ENCODE measurements at places on chromosomes 1 and 21.
A peak's percentile ranks its signal among the peaks of the same experiment; 100 is the strongest.

GRCh38 chr1:38990386-38990737, 714 bp upstream of the AKIRIN1 start:
- DNase-seq = no peak

GRCh38 chr1:214369364-214369763, 88.4 kb downstream of the SMYD2 start:
- no peak for DNase-seq

GRCh38 chr1:147549526-147549925, 8.2 kb downstream of the BCL9 start:
- DNase-seq = no peak

- DNase-seq = no peak
These were observed 31.4 kb upstream of the KIRREL1 start for GRCh38 chr1:157961805-157962762.

- no peak for DNase-seq
These were observed 222.8 kb downstream of the RHOU start for GRCh38 chr1:228958121-228958520.

- DNase-seq = no peak
These were observed 11.7 kb downstream of the PKN2 start for GRCh38 chr1:88695781-88696180.

DNA sequence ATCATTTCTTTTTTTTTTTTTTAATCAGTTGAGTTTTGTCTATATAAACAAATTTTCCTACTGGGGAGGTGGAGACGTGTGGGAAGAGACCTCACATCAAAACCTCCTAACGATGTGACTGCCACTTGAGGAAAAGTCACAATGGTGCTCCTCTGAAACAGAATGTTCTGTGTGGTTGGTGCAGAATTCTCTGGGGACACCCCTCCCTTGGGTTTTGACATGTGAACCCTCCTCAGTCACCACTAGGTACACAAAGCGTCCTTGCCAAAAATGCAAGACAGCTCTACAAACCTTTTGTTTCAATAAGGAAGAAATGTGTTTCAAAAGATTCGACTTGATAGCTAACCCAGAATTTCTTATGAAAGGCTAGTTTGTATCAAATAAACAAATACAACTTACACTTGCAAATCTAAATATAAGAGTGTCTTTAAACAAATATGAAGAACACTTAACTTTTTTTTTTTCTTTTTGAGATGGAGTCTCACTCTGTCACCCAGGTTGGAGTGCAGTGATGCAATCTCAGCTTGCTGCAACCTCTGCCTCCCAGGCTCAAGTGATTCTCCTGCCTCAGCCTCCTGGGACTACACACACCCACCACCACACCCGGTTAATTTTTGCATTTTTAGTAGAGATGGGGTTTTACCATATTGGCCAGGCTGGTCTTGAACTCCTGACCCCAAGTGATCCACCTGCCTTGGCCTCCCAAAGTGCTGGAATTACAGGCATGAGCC, 9.3 kb downstream of the SLC25A24 start:
- no peak for DNase-seq

- DNase-seq = no peak
These were observed 29.6 kb upstream of the RGS16 start for GRCh38 chr1:182633657-182634281.

- no peak for DNase-seq
These were observed 14.0 kb downstream of the NAV1 start for GRCh38 chr1:201552941-201553351.

DNA sequence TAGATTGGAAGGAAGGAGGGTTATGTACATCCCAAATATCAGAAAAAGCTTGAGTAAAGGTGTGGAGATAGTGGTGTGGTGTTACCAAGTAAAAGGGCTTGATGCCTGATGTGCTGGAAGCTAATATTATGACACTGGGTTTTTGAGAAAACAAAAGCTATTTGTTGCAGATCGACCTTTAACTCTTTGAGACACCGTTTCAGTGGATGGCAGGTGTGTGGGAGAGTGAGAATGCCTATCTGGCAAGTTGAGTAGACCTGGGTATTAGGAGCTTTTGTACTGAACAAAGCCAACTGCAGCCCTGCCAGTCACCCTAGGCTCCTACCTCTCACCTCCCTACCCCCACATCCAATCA, 1.4 kb downstream of the MMACHC start:
- DNase-seq = no peak

DNA sequence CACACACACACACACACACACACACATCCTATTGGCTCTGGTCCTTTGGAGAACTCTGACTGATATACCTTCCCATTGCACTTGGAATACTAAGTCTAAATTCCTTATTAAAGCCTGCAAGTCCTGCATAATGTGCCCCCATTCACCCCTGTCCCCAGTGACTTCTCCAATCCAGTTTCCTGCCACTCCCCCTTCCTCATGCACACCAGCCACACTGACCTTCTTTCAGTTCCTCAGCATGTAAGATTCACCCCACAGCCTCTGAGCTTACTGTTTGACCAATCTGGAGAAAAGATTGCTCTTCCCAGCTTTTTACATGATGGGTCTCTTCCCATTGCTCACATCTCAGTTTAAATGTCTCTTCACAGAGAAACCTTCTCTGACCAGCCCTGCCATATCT, 146.6 kb downstream of the TBX15 start:
- DNase-seq = no peak

DNA sequence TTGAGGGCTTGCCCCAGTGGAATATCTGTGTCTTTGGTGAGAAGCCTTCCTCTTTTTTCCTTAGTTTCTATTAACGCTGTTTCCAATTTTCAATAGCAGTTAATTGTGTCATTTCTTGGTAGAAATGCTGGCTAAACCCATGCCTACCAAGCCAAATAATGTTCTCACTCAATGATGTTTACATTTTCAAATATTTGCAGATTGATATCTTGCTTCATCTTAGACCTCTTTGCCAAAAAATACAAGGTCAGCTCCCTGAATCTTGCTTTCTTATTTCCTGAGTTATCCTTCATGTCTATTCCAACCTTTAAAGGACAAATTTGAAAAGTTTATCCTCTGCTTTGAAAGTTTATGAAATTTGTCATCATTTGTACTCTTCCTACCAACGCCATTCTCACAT, 5.1 kb downstream of the KCNJ15 start:
- no peak for DNase-seq

- DNase-seq = no peak
These were observed 313.1 kb upstream of the TMPRSS15 start for GRCh38 chr21:18716578-18717138.

DNA sequence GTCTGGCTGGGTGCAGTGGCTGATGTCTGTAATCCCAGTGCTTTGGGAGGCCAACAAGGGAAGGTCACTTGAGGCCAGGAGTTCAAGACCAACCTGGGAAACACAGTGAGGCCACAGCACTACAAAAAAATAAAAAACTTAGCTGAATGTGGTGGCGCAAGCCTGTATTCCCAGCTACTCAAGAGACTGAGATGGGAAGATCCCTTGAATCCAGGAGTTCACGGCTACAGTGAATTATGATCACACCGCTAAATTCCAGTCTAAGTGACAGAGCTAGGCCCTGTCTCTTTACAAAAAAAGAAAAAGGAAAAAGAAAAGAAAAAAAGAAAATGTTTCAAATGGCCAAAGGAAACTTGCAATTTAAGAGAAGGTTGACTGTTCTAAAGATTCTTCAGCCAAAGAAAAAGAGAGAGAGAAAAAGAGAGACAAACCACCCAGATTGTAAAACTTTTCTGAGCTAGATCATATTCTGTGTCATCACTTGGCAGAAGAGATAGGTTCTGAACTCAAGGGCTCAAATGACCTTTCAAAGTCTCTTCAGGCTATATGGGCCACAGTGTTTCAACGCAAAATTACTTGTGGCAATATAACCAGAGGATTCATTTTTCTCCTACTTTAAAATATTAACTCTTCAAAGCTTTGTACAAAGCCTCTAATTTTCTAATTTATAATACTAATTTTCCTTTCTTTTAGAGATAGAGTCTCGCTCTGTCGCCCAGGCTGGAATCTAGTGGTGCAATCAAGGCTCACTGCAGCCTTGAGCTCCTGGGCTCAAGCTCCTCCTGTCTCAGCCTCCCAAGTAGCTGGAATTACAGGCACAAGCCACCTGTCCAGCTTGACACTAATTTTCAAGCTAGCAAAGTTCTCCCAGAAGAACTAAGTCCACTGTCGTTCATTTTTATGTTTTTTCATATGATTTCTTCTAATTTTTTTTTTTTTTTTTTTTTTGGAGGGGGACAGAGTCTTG, 20.5 kb downstream of the ARID4B start:
- DNase-seq = no peak

- DNase-seq = peak; percentile 44
These were observed 569 bp upstream of the WARS2 start for GRCh38 chr1:119141020-119141424.

DNA sequence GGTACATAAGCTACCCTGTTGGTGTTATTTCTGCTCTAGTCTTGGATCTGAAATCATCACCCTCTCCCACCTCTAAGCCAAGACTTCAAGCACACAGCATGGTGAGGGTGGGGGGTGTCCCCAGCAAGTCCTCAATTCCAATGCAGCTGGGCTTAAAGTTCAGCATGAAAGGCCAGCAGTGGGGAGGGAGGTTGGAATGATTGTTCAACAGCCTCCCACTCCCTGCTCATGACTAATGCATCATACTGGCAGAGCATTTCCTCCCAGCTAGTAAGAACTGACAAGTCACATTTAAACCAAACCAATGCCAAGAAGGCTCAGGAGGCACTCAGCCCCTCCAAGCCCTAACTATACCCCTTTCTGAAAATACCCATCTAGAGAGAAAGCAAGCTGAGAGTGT, 50.1 kb downstream of the TIAM1 start:
- peak; percentile 55 for DNase-seq

- DNase-seq = no peak
These were observed 33.7 kb downstream of the RASAL2 start for GRCh38 chr1:178127482-178128191.

- DNase-seq = no peak
These were observed 69.3 kb upstream of the BCAR3 start for GRCh38 chr1:93750955-93751354.

DNA sequence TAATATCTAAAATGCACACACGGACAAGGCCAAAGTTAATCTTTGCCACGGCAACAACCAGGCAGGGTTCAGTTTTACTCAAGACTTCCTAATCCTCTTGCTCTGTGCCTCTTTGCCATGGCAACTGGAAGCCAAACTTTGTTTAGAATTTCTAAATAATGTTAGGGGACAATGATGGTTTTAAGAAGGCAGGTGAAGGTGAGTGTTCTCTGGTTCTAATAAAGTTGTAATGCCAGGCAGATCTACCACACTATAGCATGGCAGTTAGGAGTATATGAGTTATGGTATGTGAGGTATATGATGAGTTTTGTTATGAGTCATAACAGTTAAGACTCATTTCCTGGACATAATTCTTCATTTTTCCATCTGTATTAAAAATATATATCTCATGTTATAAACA, 2.7 kb downstream of the PTPRC start:
- no peak for DNase-seq

DNA sequence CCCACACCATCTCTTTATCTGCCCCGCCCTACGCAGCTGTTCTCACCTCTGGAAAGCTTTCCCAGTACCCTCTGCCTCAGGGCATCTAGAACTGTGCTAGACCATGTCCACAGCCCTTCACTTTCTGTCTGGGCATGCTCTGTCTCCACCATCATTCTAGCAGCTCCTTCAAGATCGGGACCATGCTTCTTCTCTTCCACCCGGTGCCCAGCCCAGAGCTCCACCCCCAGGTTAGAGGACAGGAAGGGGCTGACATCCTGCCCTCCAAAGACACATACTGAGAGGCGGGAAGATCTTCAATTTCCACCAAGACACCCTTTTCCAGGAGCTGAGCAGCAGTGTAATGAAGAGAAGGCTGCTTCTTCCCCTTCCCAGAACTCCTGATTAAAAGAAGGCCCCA, 27.7 kb upstream of the MEF2D start:
- no peak for DNase-seq

DNA sequence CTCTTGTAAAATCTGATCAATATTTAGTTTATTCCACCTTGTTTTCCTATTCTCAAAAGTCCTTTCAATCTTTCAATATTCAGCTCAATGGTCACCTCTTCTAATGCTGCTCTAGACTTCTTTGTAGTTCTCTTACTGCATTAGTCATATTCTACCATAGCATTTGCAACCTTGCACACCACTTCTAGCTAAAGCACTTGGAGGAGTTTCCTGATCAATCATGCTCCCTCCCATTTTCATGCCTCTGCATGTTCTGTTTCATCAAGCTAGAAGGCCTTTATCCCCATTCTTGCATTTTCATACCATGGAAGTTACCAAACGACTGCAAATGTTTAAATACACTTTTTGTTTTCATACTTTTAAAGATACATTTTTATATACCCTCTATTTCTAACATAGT, 72.1 kb downstream of the SLC5A9 start:
- DNase-seq = no peak

DNA sequence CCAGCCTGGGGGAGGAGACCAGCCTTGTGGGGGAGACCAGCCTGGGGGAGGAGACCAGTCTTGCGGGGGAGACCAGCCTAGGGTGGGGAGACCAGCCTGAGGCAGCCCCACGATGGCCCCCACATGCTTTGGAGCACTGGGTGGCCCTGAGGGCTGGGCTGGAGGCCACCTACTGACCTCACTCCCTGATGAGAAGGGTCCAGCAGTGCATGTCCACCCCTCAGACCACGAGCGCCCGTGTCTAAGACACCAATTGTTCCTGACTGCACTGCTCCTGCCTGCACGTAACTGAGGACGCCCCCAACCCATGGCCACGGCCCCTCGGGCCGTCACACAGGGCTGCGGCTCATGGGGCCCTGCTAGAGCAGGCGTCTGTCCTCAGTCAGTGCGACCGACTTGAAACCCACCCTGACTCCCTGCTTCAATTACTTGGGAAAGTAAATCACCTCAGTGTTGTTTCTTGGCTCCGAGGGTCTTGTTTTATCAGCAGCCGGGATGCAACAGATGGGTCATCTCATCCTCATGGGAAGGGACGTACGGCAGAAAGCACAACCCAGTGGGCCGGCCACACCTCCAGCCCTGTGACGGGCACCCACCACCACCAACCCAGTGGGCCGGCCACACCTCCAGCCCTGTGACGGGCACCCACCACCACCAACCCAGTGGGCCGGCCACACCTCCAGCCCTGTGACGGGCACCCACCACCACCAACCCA, at the start of gene SPATC1L:
SPATC1L (minus strand) TSS at position 550 of the 715 bp plus-strand sequence. CDS start 1,643 bp downstream, outside the sequence.
- DNase-seq = peak; percentile 46

- DNase-seq = no peak
These were observed 19.8 kb downstream of the NPR1 start for GRCh38 chr1:153698020-153698922.

DNA sequence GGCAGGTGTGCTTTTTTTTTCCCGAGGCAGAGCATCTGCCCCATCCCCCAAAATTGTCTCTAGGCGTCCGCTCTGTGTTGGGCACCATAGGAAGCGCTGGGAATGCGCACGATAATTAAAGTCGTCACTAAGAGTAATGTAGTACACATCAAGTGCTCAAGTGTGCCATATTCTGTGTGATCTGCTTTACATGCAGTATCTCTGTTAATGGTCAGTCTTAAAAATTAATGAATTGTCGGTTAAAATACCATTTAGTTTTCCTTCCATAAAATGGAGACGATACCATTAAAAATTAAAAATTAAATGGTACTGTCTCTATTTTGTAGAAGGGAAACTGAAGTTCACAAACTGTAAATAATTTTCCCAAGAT, 544 bp upstream of the CCT8 start:
- no peak for DNase-seq

- DNase-seq = no peak
These were observed 50.8 kb upstream of the POFUT2 start for GRCh38 chr21:45338311-45339017.

GRCh38 chr1:190808035-190808434, 330.4 kb upstream of the BRINP3 start:
- no peak for DNase-seq

- DNase-seq = peak; percentile 9
These were observed 151.2 kb downstream of the DMRTA2 start for GRCh38 chr1:50271968-50272578.
